ENCODE measurements at places on chromosomes 2 and 18. TPM values are rescaled to one million over a fixed set of nuclear protein-coding genes. Genes with fewer than 3 reads are reported as not detected.

Gene CD207
- total RNA-seq, result not detected

Gene CRYBA2
- not detected for total RNA-seq

Gene AMMECR1L
- 20.2 TPM for total RNA-seq

Gene ABI2
- total RNA-seq, result 32.7 TPM

Gene DQX1
- 0.68 TPM for total RNA-seq

Gene ALKAL2
- total RNA-seq, result 0.28 TPM

Gene ZNF396
- total RNA-seq, result 0.19 TPM

Gene TIGD1
- 8.5 TPM for total RNA-seq

Gene REG3A
- total RNA-seq, result not detected

Gene GNAL
- 0.40 TPM for total RNA-seq

Gene SERPINE2
- 23.2 TPM for total RNA-seq

Gene TRAPPC8
- total RNA-seq, result 32.6 TPM

Gene FARSB
- 57.4 TPM for total RNA-seq

Gene L3MBTL4
- 0.26 TPM for total RNA-seq

Gene TMEM163
- total RNA-seq, result not detected

Gene HADHB
- 81.2 TPM for total RNA-seq

Gene FAP
- not detected for total RNA-seq

Gene CBLN2
- not detected for total RNA-seq

Gene CXCR1
- not detected for total RNA-seq

Gene HOXD9
- total RNA-seq, result not detected

Gene SNORC
- total RNA-seq, result 1.2 TPM

Gene TRIM54
- total RNA-seq, result 0.47 TPM

Gene ZNF2
- total RNA-seq, result 5.4 TPM

Gene LRRC30
- total RNA-seq, result not detected

Gene SERPINB2
- not detected for total RNA-seq

Gene ALPI
- total RNA-seq, result not detected

Gene LPIN2
- total RNA-seq, result 111 TPM

Data from activated CD4-positive, alpha-beta T cell treated with anti-CD3 and anti-CD28 coated beads, Interleukin-2, amount 10 ng/mL, durations not matched to agents 24 days and 14 days (primary cell).